ENCODE measurements at places on chromosomes 7 and 10.

- no peak for DNase-seq
Measured at GRCh38 chr7:73900286-73900685, 39.3 kb downstream of the TMEM270 start.

GRCh38 chr7:101896941-101897340 is 79.5 kb downstream of the CUX1 start:
- no peak for DNase-seq

GRCh38 chr7:144137501-144137900 is 14.5 kb downstream of the OR2A14 start:
- DNase-seq, result no peak

- no peak for DNase-seq
Measured at GRCh38 chr7:2445047-2445446, 31.2 kb downstream of the GRIFIN start.

DNA sequence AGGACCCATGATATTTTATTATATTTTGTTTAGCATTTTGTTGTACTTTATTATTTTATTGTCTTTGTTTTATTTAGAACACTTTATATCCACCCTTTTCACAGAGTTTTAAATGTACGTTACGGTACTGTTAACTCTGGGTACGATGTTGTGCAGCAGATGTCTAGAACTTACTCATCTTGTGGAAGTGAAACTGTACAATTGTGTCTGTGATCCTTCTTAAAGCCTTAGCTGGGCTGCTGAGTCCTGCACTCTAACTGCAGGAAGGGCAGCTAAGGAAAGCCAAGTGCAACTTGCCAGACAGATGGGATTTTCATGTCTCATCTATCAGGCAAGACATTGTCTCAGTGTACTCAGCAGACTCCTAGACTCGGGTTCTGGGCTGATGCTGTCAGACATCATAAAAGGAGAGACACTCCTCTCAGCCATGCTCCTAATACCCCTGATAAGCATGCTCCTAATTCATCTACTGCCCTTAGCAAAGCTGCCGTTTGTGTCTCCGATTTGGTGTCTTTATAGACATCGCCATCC is 14.6 kb upstream of the INSYN2A start:
- no peak for DNase-seq

DNA sequence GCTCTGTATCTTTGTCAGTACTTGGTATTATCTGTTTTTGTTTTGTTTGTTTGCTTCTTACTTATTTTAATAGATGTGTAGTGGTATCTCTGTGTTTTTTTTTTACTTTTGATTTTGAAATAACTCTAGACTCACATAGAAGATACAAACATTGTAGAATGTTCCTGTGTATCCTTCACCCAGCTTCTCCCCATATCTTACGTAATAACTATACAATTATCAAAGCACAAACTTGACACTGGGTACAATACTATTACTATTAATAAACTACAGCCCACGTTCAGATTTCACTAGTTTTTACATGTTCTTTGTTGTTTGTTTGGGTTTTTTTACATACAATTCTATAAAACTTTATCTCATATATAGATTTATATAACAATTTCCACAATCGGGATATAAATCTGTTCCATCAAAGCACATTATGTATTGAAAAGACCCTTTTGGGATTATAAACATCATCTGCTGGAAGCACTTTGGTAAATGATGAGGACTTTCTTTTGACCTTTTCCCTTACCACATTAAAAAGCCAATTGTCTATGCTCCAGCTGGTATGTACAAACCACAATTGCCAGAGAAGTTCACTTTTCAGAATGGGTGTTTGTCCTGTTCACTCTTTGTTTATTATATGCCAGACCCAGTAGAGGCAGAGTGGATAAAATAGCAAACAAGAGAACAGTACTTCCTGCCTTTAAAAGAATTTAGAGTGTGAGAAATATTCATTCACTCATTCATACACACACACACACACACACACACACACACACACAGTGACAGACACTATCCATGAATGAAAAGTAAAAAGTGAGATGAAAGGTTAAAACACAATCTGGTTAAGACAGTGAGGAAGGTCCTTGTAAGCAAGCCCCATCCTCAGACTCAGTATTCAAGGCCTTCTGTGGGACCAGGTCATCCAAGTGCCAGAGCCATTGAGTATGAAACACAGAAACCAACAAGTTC is 113.0 kb downstream of the SGMS1 start:
- DNase-seq, result no peak

DNA sequence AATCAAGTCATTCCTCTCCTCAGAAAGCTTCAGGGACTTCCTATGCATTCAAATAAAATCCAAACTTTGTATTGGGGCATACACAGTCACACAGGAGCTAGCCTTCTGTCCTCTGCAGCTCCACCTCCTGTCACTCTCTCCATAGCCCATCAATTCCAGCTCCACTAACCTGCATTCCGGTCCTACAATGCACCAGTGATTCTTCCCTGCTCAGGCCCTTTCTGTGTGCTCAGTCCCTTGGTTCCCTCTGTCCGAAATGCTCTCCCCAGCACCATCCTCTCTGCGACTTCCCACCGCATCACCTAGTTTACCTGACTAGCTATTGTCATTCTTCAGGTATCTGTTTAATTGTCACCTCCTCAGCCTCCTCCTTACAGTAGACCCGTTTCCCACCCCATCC is 26.4 kb upstream of the YAE1 start:
- DNase-seq, result no peak

DNA sequence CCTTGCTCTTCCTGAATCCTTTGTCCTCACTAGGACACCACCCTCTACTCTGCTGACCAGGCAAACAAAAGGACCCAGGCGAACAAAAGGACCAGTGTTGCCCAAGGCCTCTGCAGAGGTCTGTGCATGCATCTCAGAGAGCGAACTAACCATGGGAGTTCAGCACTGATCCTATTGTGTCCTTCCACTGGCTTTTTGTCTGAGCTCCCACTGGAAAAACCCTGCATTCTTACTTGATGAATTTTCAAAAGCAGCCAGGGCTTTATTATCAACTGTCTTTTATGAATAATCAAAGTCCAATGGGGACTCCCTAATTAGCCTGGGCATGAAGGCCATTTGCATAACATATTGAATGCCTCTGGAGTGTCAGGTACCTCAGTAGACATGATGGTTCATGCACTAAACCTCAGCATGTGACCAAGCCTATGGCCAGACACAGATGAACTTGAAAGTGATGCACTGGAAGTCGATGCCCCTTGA is 140.6 kb downstream of the KCNMA1 start:
- DNase-seq, result no peak

GRCh38 chr10:57014758-57015157 is 653.7 kb upstream of the ZWINT start:
- DNase-seq, result no peak

- DNase-seq, result no peak
Measured at GRCh38 chr10:110008518-110009339, 945 bp downstream of the ADD3 start.

DNA sequence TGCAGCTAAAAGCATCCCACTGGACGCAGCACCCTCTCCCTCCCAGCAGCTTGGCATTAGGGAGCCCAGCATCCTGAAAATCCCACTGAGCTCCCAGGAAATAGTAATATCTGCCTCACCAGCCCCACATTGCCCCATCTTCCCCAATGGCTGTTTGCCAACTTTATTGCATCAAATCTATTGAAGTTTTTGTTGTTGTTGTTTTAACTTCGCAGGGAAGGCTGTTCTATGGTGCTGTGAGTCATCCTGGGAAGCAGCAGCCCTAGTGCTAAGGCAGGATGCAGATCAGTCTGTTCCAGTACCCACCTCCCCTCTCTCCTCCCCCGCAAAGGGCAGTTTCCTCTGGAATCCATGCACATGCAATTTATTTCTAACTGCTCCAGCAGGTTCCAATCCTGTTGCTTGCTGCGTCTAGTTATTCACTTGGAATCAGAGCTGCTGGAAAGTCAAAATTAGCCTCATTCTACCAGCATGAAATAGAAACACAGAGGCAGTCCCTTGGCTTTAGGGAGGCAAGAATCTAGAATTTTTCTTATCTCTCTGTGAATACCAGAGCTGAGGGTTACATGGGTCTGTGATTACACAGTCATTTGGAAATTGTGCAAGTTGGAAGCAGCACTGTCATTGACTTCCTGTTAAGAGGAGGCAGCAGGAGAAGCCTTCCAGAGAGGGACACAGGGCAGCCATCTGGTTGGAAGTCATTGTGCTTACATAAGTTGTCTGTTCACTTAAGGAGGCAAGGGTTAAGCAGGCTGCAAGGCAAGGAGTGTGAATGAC is 115.9 kb upstream of the CACUL1 start:
- no peak for DNase-seq

GRCh38 chr10:69996611-69997010 is 56.0 kb upstream of the MACROH2A2 start:
- DNase-seq, result no peak

DNA sequence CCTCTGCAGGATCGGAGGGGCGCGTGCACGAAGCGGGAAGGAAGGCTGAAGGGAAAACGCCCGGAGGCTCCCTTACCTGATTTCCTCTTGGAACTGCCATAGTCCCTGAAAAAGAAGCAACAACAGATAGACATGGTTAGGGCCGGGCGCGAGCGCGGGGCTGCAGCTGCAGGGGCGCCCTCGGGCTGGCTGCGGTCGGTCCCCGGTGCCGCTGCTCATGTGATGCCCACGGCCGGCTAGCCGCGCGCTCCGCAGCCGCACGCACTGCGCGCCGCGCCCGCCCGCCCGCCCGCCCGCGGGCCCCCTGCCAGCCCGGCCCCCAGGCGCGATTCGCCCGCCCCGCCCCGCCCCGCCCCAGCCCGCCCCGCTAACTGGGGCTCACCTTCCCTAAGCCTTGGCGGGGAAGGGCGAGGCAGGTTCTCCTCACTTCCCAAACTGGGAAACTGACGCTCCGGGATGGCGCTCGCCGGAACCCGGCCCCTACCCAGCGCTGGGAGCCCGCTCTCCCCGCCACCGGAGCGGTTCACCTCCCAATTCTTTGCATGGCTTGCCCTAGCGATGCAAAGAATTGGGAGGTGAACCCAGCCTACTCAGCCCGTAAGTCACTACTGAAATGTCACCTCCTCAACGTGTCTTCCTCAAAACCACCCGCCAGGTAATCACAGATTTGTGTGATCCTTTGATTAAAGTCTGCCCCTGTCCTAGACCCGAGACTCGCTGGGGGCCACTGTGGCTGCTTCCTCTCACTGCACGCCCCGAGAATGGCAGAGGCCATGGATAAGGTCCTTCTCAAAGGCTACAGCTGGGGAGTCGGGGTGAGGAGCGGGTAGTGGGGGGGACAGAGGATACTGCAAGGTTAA is 162.2 kb downstream of the SH3PXD2A start:
- no peak for DNase-seq

- no peak for DNase-seq
Measured at GRCh38 chr7:54678763-54679489, 80.1 kb downstream of the SEC61G start.

- DNase-seq, result no peak
Measured at GRCh38 chr7:20268824-20269223, 51.6 kb upstream of the MACC1 start.

DNA sequence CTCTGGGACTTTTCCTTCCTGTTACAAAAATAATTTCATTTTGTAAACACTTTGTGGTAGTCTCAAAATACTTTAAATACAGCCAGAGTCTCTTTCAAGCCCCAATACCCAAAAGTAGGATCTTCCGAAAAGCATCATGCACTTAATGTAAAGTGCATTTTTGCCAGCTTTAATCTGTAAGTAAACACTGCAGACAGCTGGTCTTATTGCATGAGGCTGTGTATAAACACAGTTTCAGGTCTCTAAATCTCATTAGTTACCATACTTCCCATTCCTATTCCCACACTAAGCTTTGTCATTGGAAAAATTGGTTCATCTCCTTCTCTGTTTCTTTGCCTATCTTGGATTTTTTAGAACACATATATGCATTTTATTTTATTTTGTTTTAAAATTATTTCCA is 87.6 kb upstream of the GNAI1 start:
- no peak for DNase-seq

- no peak for DNase-seq
Measured at GRCh38 chr7:81299711-81300110, 380.9 kb upstream of the SEMA3C start.

DNA sequence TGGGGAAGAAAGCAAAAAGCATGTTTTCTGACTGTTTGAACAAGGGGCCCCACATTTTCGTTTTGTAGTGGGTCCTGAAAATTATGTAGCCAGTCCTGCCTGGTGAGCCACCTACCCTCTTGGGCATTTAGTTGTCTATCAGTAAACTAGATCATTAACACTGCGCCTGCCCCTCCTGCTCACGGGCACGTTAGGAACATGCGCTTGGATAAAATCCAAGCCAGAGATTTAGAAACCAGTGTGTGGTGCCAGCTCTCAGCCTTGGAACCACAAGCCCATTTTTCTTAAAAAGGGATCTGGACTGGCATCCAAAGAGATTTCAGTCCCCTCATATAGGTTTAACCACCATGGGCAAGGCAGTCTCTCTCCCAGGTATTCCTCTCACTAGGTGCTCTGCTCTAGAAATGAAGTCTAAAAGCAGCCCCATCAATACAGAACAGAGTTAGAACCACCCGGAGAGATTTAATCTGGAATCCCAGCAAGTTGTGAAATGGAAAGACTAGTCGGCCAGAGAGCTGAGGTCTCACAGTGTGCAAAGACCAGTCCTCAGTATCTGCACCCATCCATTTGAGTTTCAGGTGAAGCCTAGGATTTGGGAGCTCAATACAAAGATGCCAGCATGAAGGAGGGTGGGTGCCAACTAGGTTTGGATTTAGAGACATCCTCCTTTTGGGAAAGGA is 123.9 kb upstream of the TCF7L2 start:
- no peak for DNase-seq

DNA sequence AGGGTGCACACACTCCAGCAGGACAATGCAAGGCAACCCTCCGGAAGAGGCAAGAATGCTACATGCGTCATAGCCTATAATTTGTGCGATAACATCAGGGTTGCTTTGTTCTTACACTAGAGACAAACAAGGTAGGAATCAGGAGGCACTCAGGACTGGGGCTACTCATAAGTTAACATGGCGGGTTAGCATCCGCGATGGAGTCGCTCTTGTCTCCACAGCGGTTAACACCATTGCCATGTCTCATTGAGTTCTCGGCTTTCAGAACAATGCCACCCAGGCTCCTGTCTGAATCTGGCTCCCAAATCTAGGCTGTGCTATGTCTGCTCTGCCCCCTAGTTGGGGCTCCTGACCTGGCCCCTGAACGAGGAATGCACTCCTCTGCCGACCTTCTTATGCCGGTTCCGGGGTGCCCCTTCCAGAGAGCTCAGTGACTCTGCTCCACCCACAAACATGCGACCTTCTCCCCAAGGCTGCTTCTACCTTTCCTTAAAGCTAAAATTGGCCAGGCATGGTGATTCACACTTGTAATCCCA is 24.9 kb upstream of the SLF2 start:
- DNase-seq, result no peak

DNA sequence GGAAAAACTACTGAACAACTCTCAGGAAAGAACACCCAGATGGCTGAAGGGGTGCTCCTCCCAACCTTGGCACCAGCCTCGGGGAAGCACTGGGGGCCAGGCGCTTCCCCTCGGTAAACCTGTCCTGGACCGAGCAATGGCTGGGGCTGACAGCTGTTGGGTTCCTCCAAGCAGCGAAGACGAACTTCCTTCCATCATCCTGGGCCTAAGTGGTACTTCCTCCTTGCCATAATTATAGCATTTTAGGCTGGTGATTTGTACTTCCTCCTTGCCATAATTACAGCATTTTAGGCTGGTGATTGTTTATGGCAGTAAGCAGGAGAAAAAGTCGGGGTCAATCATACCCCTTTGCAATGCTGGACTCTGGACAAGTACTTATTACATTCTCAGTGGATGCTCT is 69.3 kb downstream of the MYOF start:
- no peak for DNase-seq

GRCh38 chr7:23074443-23075261 is 30.9 kb upstream of the KLHL7 start:
- DNase-seq, result no peak

Data from substantia nigra (tissue), 51 donors.